RWPE1 (cell line): ENCODE measurements at places on chromosomes 16 and 17.

GRCh38 chr16:24170407-24170806 lies 85.7 kb upstream of the CACNG3 start:
- no peak for DNase-seq

GRCh38 chr16:2482708-2483534 lies 8.0 kb downstream of the TBC1D24 start:
- no peak for DNase-seq

GRCh38 chr17:2904135-2904534 lies 107.9 kb downstream of the RAP1GAP2 start:
- no peak for DNase-seq

GRCh38 chr16:56013962-56014552 lies 138.9 kb upstream of the CES5A start:
- DNase-seq = peak; percentile 39

DNA sequence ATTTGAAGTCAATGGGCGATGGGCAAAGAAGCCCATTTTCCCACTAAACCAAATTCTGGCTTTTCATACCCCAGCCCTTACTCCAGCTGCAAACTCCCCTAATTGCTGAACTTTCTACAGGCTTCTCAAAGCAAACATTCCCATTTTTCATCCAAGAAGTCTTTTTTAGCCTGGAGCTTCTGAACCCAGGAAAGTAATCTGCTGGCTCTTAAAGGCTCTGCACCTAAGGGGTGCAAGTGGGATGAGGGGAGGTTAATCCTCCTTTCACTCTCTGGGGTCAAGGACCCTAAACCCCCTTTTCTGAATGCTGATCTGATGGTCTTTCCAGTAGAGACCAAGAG lies 2.4 kb downstream of the HOXB7 start:
- DNase-seq = no peak

- no peak for DNase-seq
Measured at GRCh38 chr17:12900474-12900873, 111.2 kb downstream of the ARHGAP44 start.

GRCh38 chr17:83124871-83125514 lies 45.6 kb downstream of the METRNL start:
- no peak for DNase-seq

DNA sequence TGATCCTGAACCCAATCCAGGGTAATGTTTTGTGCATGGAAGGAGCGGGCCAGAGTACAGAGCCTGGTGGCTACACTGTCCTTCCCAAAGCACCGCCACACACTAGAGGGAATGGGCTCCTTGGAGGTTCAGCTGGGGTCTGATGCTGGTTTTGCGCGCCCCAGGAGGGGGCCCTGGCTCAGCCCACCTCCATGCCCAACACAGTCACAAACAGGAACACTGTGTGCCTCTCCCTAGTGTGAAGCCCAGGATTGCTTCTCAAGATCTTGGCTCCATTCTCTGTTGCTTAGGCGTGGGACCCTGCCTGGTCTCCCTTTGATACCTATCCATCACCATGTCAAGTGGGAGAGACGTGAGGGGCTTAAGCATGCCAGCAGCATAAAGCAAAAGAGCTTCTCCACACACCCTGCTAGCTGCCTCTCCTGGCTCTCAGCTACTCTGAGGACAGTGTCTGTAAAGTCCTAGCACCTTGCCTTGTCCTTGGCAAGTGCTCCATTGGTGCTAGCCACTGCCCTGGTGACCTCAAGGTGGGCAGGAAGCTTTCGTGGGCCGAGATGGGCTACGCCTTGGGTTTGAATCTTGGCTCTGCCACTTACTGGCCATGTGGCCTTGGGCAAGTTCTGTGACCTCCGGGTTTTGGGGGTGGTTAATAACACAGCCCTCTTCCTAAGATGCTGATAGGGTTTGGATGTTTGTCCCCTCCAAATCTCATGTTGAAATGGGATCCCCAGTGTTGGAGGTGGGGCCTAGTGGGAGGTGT lies 122.2 kb downstream of the C16orf78 start:
- DNase-seq = no peak

DNA sequence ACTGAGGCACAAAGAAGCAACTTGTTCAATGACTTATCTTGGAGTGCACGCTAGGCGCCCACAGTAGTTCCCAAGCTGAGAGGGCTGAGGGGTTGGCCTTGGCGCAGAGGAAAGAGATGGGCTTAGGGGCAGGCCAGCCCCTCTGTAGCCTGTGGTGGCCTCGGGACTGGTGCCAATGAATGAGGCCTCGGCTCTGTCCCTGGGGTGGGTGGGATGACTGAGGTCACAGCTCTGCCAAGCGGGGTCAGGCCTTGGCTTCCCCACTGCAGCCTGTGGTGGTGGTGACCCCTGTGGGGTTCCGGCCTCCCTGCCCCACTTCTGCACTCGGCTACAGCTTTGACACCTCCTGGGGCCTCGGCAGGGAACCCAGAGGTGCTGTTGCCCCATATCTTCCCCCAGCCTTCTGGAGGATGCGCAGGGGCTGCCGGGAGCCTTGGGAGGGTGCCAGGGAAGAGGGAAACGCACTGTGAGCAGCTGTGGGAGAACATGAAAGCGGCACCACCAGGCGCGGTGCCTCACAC lies 46.0 kb downstream of the BEAN1 start:
- no peak for DNase-seq

- no peak for DNase-seq
Measured at GRCh38 chr17:74875977-74876593, 3.3 kb upstream of the FDXR start.

DNA sequence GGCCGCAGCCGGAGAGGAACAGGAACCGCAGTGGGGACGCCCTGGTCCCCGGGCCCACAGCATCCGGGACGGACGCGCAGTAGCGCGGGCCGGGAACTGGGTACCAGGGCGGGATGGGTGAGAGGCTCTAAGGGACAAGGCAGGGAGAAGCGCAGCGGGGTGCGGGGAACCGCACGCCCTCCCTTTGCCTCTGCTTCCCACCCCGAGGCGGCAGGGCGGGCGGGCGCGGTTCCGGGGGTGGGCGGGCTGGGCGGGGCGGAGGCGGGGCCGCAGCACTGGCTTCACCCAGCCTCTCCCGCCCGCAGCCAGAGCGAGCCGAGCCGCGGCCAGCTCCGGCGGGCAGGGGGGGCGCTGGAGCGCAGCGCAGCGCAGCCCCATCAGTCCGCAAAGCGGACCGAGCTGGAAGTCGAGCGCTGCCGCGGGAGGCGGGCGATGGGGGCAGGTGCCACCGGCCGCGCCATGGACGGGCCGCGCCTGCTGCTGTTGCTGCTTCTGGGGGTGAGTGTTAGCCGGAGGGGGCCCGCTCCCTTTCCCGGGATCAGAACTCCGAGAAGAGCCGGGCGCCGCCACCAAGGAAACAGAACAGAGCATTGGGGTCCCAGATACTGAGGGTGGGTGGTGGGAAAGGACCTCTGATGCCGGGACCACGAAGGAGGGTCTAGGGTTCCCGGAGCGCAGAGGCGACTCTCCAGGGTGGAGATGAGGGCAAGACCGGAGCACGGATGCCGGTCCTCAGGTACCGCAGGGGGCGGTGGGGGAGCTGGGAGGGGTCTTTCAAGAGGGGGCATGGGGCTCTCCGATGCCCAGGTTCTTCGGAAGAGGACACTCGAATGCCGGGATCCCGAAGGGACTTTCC lies at the start of gene NGFR:
NGFR (plus strand) TSS at position 308 of the 856 bp plus-strand sequence; CDS start at position 433, 125 bp downstream.
- DNase-seq = peak; percentile 70

GRCh38 chr17:29867643-29868181 lies 62.3 kb downstream of the SSH2 start:
- DNase-seq = no peak

GRCh38 chr17:50345432-50346312 lies at the start of gene XYLT2:
XYLT2 (plus strand) TSS chr17:50346126; CDS start chr17:50346141, 15 bp downstream.
- DNase-seq = peak; percentile 95

- DNase-seq = no peak
Measured at GRCh38 chr17:20202141-20202621, 193.0 kb downstream of the SPECC1 start.

DNA sequence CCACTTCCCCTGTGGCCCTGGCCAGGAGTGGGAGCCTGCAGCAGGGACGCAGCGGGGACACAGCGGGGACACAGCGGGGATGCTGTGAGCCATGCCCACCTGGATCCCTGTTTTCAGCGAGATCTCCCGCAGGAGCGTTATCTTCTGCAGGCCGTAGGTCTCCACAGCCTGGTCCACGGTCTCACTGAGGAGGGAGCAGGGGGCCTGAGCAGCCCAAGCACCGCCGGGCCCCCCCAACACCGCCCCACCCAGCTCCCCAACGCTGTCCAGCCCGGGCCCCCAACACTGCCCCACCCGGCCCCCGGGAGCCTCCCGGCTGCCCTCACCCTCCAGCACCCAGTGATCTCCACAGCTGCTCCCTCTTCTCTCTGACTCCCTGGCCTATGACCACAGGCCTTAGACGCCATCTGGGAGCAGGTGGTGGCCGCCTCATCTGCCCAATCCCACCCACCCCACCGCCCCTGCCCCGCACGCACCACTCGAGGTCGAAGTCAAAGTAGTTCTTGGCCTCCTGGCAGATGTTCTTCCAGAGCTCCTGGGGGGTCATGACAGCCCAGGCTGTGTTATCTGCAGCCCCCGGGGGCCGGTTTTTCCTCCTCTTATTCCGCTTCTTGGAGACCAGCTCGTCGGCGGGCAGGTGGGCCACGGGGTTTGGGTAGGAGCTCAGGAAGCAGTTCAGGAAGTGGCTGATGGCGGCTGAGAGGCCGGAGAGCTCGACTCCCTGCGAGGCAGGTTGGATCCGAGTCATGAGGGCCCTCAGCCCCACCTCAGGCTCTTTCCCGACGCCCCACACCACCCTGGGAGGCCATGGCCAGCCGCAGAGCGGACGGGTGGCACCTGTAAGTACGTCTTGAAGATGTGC lies 17.0 kb downstream of the CLUH start:
- no peak for DNase-seq

GRCh38 chr17:36597226-36597625 lies 4.2 kb upstream of the MRM1 start:
- no peak for DNase-seq

- DNase-seq = no peak
Measured at GRCh38 chr17:67027031-67027628, 17.2 kb upstream of the CACNG1 start.

- no peak for DNase-seq
Measured at GRCh38 chr17:40645291-40645690, 2.3 kb downstream of the SMARCE1 start.

- DNase-seq = peak; percentile 71
Measured at GRCh38 chr17:66904760-66905624, 59.5 kb upstream of the CACNG4 start.

DNA sequence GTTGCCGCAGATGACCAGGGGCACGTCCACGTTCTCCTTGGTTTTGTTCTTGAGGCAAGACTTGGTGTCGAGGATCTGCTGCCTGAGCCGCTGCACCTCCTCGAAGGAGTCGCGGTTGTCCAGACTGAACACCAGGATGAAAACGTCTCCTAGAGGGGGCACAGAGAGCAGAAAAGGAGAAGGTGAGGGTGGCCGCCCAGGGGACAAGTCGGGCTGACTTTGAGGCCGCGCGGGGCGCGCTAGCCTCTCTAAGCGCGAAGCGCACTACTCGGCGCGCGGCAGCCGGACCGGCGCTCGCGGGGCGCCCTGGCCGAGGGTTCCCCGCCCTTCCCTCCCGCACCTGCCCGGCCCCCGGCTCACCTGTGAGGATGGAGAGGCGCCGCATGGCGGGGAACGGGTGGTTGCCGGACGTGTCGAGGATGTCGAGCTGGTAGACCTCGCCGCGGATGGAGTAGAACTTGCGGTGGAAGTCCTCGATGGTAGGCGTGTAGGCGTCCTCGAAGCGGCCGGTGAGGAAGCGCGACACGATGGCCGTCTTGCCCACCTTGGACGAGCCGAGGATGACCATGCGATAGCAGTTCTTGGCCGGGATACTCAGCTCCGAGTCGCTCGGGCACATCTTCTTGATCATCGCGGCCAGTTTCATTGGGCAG lies 533 bp downstream of the RASD1 start:
- no peak for DNase-seq

GRCh38 chr17:58268774-58269556 lies 11.8 kb downstream of the MPO start:
- no peak for DNase-seq

GRCh38 chr16:84115919-84116719 lies 623 bp downstream of the MBTPS1 start:
- DNase-seq = peak; percentile 28

DNA sequence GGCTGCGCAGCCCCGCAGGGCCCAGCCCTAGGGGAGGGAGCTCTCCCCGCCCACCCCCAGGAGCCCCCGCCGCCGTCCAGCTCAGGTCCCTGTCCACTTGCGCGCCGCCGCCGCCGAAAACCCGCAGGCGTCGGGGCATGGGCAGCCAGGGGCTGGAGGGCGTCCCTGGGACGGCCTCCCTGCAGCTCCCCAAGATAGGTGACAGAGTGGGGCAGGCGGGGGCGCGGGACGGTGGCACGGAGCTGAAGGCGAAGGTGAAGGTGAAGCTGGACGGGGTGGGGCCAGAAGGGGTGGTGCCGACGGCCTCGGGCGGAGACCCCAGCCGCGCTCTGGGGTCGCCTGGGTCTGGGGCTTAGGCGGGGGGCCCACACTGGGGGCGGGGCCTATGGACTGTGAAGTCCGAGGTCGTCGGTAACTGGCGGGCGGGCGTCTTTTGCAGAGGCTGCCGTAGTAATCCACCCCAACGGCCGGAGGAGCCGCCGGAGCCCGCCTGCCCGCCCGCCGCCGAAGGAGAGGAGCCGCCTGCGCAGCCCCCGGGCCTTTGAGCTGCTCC lies 27.2 kb downstream of the SREBF1 start:
- no peak for DNase-seq

DNA sequence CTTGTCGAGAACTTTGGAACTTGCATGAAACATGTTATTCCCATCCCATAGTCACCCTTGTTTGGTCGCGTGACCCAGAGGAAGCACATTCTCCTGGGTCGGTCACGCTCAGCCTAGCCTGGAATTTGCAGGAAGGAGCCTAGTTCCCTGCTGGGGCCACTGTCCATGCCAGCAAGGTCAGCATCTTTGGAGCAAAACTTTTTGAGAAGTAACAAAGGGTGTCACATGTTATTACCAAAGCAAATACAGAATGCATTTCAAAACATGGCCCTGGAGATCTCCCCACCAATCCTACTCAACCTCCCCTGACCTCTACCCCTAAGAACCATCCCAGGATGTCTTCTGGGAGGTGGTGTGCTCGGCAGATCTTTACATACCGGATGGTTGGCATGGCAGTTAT lies 26.2 kb upstream of the IRF8 start:
- DNase-seq = no peak

- no peak for DNase-seq
Measured at GRCh38 chr17:38564869-38565268, 40.9 kb downstream of the SRCIN1 start.

- no peak for DNase-seq
Measured at GRCh38 chr16:8517280-8517679, 73.0 kb downstream of the TMEM114 start.

DNA sequence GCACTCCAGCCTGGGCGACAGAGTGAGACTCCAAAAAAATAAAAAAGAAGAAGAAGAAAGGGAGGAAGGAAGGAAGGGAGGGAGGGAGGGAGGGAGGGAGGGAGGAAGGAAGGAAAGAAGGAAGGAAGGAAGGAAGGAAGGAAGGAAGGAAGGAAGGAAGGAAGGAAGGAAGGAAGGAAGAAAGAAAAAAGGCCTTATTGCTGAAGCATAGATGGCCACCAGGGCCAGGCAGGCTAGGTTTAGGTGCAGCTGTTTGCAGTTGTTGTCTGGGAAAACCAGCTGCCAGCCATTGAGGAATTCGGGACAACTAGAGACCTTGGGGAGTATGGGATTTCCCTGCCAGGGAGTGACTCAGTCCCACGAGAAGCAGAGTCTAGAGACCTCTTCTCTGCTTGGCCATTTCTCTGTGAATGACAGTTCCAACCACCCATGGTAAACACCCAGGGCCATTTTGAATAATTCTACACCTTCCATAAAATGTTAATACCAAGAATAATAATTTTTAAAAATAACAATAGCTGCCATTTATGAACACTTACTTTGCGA lies 31.0 kb downstream of the SCNN1B start:
- no peak for DNase-seq
